Activated CD4-positive, alpha-beta T cell treated with anti-CD3 and anti-CD28 coated beads, Interleukin-10, Interleukin-2, amounts not matched to agents 100 ng/mL and 50 ng/mL, durations not matched to agents 16 hours and 8 hours (primary cell): ENCODE measurements at places on chromosomes 13 and 19.

DNA sequence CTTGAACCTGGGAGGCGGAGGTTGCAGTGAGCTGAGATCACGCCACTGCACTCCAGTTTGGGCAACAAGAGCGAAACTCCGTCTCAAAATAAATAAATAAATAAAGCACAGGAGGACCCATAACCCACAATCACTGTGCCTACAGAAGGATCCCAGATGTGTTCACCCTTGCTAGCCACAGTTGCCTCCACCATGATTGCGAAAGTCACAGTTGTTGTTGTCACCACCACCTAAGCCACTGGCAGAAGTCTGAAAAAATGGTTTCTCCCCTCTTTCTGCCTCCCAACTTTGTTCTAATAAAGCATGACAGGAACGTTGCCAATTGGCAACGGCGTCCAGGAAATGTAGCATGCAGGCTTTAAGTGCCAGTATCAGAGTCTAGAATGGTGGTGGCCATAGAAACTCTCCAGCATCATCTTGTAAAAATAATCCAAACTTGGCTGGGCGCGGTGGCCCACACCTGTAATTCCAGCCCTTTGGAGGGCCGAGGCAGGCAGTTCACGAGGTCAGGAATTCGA, 2.2 kb upstream of the EPS15L1 start:
- no peak for DNase-seq

- no peak for DNase-seq
Measured at GRCh38 chr13:73062468-73062867, 3.7 kb downstream of the KLF5 start.

GRCh38 chr13:63614874-63615612, 2199.4 kb upstream of the PCDH20 start:
- DNase-seq, result no peak

GRCh38 chr13:59664586-59664985, 499.1 kb downstream of the DIAPH3 start:
- DNase-seq, result no peak

- no peak for DNase-seq
Measured at GRCh38 chr19:290372-291005, 714 bp downstream of the PLPP2 start.

- DNase-seq, result no peak
Measured at GRCh38 chr13:50152655-50153309, 137.5 kb downstream of the KCNRG start.

DNA sequence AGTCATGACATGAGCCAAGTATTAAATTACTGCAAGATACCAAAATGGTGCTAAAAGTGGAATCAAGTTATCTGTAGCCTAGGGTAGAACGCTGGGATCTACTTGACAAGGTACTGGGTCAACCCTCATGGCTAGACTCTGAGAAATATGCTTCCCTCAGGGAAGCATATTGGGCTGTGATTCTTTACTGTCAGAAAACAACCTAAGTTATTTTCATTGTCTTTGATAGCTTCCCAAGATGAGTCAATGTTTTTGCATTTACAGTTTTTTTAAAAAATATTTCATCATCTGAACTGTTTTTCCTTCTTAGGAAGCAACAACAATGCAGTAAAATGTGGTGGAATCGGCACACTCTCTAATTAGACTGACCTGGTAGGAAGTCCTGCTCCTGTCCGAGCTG, 218.0 kb downstream of the RGCC start:
- no peak for DNase-seq

DNA sequence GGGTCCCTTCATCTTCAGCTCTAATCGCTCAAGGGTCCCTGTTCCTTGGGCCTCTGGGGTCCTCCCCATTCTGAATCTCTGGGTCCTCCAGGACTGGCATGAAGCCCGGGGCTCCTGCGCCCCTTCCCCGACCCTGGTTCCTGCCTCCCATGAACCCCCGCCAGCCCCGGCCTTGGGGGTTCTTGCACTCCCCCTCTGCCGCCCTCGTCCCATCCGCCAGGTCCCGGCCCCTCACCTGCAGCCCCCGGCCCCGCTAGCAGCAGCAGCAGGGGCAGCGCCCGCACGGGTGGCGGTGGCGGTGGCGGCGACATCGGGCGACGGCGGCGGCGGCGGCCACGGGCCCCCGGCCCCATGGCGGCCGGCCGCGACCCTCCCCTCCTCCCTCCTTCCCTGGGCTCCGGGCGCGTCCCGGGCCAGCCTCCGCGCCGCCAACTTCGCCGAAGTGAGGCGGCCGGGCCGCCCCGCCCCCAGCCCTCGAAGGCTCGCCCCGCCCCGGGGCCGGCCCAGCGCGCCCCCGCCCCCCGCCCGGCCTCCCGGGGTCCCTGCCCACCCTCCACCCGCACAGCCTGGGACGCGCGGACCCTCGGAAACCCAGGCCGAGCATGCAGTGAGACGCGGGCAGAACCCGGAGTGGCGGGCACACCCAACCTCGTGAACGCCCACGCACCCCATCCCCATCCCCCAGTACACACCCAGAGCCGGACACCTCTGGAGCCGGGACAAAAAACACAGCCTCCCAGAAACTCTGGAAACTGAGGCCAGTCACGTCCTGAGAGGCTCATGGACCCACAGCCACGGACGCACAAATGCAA, at the start of gene NOTCH3:
Gene NOTCH3 (minus strand): TSS at position 443 of the 812 bp plus-strand sequence. CDS start 90 bp downstream, at position 353.
- DNase-seq, result no peak

GRCh38 chr19:20209051-20209450, 42.0 kb downstream of the ZNF486 start:
- DNase-seq, result no peak
